ENCODE measurements at places on chromosomes 7 and 10.

- no peak for DNase-seq
These were observed 9.0 kb downstream of the ADGRA1 start for GRCh38 chr10:133096616-133097269.

DNA sequence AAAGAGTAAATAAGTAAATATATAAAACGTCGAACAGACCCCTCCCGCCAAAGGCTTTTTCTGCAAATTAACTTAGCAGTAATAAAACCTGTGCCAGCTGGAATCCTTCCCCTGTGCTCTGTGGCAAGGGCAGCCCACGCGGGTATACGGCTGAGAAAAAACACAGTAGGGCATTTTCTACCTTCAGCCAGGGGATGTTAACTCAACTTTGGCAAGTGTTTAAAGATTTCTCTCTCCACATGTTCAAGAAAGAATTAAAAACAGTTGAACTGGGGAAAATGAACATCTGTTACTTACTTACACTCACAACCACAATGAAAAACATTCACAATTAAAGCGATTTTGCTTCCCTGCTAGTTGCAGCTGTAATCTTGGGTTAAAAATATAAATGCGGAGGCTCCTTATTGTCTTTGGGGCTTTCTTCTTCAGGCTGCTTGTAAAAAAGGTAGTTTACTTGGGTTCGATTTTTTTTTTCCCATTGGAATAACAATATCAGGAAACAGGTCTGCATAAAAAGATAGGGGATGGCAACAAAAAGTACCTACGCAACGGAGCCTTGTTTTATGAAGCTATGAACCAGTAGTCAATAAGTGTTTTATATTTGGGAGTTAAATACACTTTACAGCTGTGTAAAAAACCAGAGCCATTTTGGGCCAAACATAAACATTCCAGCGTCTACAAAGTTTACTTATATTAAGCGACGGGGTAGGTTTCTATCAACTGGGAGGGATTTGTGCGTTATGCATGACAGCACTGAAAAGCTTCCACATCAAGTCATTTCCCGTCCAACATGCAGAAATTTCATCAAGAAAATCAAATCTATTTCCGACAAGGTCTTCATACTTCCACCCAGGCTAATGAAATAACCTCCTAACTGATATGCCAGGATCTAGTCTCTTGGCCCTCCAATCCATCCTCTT, 132.7 kb downstream of the TAX1BP1 start:
- DNase-seq: no peak

GRCh38 chr7:27751888-27752660, 12.1 kb downstream of the TAX1BP1 start:
- DNase-seq: no peak

- no peak for DNase-seq
These were observed 45.8 kb upstream of the SRRM3 start for GRCh38 chr7:76155938-76156337.

DNA sequence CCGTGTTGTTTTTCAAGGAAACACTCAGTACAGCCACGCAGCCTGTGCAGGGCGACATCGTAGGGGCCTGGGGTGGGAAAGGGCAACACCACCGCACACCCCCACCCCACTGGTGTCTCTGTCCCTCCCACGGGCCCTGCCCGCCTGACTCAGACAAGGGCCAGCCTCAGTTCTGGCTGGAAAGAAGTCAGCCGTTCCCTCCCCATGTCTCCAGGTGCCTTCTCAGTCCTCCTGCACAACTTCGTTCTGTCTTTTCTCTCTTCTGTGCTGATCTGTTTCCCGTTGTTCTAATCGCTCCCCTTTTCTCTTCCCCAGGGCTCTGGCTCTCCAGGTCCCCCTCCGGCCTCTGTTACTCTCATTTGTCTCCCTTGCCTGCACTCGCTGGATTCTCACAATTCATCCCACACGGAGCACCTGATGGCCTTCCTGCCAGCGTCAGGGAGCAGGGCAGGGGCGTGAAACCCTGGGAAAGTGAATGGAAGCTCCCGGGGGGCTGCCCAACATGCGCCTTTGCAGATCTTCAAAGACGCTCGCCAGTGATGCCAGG, 97.7 kb downstream of the WDR37 start:
- DNase-seq: no peak

DNA sequence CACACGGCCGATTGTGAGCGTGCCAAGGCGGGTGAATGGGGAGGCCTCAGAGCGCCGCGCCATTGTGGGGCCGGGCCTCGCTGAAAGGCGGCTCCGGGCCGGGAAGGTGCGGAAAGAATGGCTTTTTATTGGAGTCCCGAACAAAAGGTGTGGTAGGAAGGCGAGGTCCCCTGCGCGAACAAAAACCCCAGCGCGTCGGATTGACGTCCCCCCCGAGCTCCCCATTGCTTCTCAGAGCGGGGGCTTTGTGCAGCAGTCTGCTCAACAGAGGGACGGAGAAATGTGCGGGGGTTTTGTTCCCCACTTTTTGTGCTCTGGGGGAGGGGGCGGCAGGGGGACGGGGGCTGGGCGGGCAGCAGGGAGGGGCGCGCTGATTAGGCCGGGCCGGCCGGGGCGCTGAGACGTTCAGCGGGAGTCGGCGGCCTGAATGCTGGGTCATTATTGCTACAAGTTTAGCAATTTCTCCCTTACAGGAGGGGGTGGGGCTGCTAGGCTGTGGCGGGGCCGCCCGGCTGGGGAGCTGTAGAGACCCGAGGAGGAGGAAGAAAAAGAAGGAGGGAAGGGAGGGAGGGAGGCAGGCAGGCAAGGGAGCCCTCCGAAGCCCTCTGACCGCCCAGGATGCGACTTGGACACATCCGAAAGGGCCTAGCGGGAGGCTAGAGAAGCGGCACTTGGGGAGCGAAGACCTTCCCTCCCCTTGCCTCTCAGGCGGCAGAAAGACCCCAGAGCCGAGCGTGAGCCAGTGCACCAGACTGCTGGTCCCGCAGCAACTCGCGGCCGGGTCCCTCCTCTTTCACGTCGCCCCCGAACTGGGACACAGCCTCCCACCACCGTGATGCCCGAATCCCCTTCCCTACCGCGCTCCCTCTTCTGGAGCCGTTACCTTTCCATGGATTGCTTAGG, 4.6 kb downstream of the NKX2-3 start:
- no peak for DNase-seq

DNA sequence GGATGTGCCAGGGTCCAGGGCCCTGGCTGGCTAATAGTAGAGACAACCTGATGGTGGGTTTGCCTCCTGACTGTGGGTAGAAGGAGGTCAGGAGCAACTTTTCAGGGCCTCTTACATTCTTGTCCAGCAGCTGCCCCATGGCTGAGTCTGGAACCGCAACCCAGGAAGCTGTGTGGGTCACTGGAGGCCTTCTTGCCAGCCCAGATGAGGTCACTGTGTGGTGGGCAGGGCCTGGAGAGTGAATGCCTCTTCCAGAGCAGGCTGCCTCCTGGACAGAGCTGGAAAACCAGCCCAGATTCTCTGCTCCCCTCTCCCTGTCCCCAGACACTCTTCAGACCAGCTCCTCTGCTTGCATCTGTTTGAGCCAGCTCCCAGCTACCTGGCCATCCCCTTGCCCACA, 43.5 kb upstream of the LEP start:
- DNase-seq: no peak

- no peak for DNase-seq
These were observed 23.8 kb upstream of the ZNF735 start for GRCh38 chr7:64183126-64183742.

- no peak for DNase-seq
These were observed 58.3 kb downstream of the INPP5A start for GRCh38 chr10:132595854-132596253.

- no peak for DNase-seq
These were observed 10.0 kb upstream of the ATP6V1F start for GRCh38 chr7:128852537-128853254.

GRCh38 chr10:80168679-80169380, 36.3 kb downstream of the PLAC9 start:
- no peak for DNase-seq

DNA sequence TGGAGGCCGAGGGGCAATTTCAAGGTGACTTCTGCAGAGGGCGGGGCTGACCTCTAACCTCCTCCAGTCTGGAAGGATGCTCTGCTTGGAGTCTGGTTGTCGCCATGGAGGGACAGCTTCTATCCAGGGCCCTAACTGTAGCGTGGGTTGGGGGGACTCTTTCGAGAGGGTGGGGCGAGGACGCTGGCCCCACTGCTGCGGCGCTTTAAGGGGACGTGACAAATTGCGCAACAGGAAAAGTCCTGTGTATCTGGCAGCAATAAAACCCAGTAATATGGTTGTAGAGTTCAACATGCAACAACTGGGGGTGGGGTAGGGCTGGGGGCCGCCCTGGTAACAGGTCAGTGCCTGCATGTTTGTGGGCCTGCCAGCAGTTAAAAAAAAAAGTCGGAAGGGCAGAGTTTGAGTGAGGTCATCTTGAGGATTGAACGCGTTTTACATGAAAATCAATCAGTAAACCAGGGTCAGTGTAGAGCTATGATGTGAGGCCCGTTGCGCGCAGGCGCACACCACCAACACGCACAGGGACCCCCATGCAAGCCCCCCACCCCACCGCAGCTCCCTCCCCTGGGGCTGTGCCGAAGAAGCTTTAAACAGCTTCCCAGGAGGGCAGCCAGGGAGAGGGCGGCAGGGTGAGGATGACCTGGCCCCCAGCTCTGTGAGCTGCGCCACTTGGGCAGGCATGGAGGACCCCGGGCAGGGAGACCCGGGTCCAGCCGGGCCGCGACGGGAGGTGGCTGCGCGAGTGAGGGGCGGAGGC, 4.3 kb downstream of the SHH start:
- no peak for DNase-seq

- DNase-seq: no peak
These were observed 244.0 kb downstream of the EBF3 start for GRCh38 chr10:129719889-129720590.

DNA sequence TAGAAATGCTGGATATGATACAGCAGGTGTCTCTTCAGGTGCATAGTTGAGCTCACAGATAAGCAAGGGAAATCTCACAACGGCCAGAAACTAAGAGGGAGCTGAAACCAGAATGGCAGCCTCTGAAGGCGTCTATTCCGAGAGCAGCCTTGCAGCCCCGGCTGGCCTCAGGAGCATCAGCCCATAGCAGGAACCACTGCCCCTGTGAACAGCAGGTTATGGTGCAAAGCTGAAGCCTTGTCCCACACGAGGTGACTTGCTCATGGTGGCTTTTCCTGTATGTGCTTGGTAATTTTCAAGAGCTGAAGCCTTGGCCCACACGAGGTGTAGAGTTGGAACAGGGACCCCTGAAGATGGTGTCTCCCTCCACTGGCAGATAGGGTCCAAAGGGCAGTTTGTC, 33.2 kb downstream of the BNIP3 start:
- DNase-seq: no peak

- DNase-seq: no peak
These were observed 588.6 kb downstream of the DNAJB6 start for GRCh38 chr7:157925383-157925875.

- no peak for DNase-seq
These were observed 22.8 kb downstream of the RGR start for GRCh38 chr10:84267503-84268126.

DNA sequence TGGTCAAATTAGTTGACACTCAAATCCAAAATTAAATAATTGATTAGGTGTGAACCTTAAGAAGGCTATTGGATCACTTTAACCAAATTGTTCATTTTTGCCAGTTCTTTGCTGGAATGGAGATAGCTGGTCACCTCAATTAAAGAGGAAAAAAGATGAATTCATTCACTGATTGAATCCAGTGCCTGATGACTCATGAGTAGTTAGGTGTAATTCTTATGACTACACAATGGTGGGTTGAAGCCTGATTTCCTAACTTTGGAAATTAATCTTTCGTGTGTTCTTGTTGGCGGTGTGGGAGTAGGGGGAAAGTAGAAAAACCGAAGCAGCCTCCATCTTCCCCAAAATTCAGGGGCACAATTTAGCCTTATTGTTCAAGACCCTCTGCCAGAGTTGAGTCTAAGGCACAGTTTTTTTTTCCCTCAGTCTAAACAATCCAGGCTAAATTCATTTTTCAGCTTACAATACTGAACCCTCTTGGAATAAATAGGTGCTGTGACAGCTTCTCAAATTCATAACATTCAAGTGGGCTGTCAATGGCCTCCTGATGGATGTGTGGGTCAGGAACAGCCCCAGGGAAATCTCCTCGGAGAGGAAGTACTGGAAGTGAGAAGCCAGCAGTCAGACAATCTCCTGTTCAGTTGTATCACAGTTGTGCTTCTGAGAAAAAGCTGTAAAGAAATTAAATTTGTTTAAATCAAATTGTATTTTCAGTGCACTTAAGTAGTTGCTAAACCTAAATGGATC, 356.6 kb downstream of the BBS9 start:
- no peak for DNase-seq

GRCh38 chr10:818010-818409, 113.5 kb downstream of the LARP4B start:
- no peak for DNase-seq

DNA sequence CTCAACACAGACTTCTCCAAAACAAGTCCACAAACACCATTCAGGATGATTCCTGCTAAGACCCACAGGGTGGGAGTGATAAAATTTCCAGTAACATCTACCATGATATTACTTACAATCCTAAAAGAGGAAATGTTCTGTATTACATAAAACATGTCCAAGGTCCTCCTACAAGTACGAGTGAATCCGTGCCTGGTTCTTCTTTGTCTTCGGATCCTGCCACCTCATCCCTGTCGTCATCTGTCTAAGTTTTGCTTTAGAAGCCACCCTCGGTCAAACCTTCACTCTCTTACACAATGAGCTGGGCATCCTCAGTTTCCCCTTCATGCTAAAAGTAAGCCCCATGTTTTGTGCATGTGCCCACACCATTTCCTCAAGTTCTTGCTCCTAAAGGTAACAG, 279.0 kb downstream of the KCNMA1 start:
- DNase-seq: no peak

GRCh38 chr7:46156086-46156485, 235.0 kb upstream of the IGFBP3 start:
- no peak for DNase-seq

GRCh38 chr7:134465491-134465890, 6.6 kb upstream of the AKR1B1 start:
- no peak for DNase-seq

GRCh38 chr7:155213955-155214740, 83.5 kb upstream of the INSIG1 start:
- DNase-seq: no peak

GRCh38 chr10:76211691-76212090, 780.3 kb downstream of the LRMDA start:
- DNase-seq: no peak

- no peak for DNase-seq
These were observed 147.3 kb downstream of the ZEB1 start for GRCh38 chr10:31466313-31466712.

DNA sequence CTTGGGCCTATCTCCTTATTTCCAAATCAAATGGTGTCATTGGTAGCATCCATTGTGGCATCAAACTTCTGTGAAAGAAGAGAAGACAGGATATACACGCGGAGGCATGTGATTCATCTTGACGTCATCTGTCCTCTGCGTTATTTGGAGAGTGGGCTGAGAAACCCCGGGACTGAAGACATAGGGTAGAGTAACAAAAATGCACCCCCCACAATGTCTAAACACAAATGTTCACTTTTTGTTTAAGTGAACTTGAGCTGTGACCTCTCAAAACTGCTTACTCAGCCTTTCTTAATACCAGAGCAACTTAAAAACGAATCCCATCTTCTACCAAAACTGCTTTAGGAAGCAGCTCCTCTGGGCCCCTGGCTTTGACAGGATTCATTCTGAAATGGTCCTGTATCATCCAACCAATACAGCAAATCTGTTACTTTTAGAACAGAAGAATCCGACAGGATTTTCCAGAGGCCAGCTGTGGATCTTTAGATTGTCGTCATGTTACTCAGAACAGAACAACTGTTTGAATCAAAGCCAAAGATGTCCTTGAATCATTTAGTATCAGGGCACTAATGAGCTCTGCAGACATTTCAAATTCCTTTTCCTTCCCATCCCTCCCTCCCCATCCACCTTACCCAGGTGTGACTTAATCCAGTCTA, 438.1 kb downstream of the SUGCT start:
- DNase-seq: no peak
